CD4-positive, alpha-beta T cell treated with Interleukin-1 beta for 1 hour (primary cell): ENCODE measurements at places on chromosomes 16 and 17.
A peak's percentile ranks its signal among the peaks of the same experiment; 100 is the strongest.

- DNase-seq: no peak
Measured at GRCh38 chr16:85326113-85326793, 214.0 kb upstream of the CIBAR2 start.

GRCh38 chr16:87409781-87410180, 17.6 kb downstream of the MAP1LC3B start:
- DNase-seq: no peak

- DNase-seq: no peak
Measured at GRCh38 chr17:81230043-81230820, 7.5 kb upstream of the CEP131 start.

- no peak for DNase-seq
Measured at GRCh38 chr16:20911361-20911760, 10.8 kb downstream of the LYRM1 start.

DNA sequence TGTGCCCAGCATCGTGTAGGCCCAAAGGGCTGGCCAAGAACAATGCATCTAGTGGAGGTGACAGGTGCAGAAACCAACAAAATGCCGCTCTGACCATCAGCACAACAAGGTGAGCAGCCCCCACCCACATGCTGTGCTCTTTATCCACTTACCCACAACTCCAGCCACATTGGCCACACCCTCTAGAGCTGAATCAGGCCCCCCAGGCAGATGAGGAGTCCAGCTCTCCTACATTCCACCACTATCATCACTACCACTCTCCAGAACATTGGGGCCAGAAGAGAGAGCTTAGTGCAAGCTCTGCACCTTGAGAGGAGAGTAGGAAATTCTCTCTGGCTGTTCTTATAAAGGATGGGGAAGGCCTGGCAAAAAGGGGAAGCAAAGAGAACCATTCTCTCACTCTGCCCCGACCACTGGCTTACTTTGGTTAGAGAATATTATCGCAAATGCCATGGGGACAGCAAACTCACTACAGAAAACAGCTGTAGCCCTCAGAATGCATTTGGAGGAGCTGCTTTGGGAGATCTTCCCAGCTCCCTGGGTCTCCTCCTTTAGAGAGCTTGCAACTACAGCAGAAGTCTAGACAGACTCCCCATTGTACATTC, 75.0 kb downstream of the TMEM132E start:
- no peak for DNase-seq

DNA sequence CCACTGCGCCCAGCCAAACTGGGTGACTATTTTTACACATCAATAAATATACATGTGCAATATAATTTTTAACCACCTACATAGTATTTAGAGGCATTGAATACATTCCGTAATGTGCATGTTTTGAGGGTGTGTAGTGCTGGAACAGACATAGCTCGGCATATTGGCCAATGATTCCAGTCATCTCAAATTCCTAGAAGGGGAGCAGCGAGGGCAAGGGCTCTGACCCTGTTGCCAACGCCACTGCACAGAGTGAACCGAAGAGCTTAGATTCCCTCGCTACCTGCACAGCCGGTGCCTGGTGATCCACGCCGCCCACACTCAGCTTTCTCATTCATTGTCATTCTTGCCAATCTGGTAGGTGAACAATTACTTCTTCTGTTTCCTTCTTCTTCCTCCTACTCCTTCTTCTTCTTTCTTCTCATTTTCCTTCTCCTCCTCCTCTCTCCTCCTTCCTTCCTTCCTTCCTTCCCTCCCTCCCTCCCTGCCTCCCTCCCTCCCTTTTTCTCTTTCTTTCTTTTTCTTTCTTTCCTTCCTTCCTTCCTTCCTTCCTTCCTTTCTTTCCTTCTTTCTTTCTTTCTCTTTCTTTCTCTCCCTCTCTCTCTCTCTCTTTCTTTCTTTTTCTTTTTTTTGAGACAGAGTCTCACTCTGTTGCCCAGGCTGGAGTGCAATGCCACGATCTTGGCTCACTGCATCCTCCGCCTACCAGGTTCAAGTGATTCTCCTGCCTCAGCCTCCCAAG, 26.3 kb upstream of the ATP2A3 start:
- no peak for DNase-seq

GRCh38 chr16:89722392-89723278, 1.3 kb downstream of the ZNF276 start:
- DNase-seq: peak; percentile 81

DNA sequence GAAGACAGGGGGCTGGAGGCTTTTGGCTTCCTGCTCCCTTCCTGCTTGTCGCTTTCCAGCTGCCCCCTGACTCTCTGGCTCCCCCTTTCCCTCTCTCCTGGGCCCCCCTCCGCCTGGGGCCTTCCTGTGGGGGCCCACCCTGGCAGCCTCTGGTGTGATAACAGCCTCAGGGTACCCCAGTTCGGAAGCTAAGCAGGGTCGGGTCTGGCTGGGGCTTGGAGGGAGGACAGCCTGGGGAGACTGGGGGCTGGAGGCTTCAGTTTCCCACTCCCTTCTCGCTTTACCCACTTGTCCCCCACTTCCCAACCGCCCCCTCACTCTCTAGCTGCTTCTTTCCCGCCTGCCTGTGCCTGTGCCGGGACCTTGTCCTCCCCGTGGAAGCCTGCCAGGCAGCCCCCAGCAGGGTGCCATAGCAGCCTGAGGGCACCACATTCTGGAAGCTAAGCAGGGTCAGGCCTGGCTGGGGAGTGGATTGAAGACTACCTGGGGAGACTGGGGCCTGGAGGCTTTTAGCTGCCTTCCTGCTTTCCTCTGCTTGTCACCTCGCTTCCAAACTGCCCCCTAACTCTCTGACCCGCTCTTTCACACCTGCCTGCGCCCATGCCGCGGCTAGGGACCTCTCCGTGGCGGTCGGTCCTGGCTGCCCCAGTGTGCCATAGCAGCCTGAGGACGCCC, 2275.5 kb downstream of the TP53TG3F start:
- DNase-seq: no peak

DNA sequence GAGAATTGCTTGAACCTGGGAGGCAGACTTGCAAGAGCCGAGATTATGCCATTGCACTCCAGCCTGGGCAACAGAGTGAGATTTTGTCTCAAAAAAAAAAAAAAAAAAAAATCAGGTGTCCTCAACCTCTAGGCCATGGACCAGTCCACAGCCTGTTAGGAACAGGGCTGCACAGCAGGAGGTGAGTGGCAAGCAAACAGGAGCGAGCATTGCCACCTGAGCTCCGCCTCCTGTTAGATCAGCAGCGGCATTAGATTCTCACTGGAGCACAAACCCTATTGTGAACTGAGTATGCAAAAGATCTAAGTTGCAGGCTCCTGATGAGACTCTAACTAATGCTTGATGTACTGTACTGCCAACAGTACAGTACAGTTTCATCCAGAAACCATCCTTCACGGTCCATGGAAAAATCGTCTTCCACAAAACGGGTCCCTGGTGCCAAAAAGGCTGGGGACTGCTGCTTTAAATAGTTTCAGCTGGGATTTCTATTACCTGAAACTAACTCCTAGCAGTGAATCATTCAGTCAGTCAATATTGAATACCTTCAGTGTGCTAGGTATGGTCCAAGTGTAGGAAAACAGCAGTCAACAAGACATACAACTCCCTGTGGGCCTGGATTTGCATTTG, 56.3 kb upstream of the DHX40 start:
- DNase-seq: no peak

DNA sequence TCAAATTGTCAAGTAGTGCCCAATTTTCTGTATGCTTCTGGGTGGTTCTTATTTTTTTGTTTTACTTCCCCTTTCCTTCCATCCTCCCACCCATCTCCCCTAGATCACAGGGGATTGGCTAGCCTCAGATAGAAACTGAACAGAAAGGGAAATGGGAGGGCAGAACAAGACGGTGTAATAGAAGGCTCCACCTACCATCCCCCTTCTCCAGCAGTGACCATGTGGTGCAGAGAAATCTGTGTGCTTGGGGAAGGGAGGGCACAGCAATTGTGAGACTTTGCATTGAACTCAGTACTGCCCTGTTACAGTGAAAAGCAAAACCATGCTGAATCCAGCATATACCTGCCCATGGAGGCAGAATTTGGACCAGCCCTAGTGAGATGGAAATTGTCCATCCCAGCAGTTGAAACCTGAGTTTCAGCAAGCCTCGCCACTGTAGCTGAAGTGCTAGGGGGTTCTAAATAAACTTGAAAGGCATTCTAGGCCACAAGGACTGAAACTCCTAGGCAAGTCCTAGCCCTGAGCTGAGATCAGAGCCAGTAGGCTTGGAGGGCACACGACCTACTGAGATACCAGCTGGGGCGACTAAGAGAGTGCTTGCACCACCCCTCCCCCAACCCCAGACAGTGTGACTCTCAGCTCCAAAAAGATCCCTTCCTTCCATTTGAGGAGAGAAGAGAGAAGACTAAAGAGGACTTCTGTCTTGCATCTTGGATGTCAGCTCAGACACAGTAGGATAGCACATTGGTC, 5.2 kb downstream of the SLFN11 start:
- peak; percentile 64 for DNase-seq

DNA sequence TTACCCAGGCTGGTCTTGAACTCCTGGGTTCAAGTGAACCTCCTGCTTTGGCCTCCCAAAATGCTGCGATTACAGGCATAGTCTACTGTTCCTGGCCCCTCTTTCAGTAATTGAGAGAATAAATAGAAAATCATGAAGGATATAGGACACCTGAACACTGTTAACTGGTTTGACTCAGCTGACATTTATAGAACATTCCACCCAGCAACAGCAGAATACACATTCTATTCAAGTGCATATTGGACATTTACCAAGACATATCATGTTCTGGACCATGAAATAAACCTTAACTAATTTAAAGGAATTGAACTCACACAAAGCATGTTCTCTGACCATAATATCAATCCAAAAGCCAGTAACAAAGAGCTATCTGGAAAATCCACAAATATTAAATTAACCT, 19.8 kb upstream of the BAIAP2 start:
- no peak for DNase-seq

GRCh38 chr16:30942426-30942806, 6.5 kb upstream of the ORAI3 start:
- no peak for DNase-seq

DNA sequence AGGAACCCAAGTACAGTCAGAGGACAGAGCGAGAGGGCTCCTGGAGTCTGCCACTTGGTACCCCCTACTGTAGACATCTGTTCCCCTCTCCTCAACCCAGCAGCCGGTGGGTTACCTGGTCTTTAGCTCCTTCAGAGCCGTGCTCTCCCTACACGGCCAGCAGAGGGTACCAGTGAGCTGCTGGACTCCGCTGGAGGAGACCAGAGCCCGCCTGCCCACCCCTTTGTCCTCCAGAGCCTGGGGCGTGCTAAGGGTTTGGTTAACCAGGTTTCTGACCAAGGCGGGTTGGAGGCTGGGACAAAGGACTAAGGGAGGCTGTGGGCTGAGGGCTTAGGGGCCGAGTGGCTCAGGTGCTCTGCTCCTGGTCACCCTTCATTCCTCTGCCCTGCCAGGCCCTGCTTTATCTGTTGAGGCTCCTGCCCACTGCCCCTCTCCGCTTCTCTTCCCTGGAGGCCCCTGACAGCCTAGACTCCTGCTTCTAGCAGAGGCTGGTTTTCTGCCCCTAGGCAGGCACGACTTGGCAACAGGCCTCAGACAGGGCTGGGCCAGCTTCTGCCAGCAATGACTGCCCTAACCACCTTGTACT, 2.7 kb upstream of the HSD11B2 start:
- DNase-seq: peak; percentile 49

- DNase-seq: no peak
Measured at GRCh38 chr16:57185446-57185944, 344 bp downstream of the PSME3IP1 start.

- DNase-seq: no peak
Measured at GRCh38 chr17:77422748-77423113, 282.0 kb downstream of the SEC14L1 start.

- peak; percentile 22 for DNase-seq
Measured at GRCh38 chr16:11105038-11105903, 150.7 kb downstream of the SOCS1 start.

DNA sequence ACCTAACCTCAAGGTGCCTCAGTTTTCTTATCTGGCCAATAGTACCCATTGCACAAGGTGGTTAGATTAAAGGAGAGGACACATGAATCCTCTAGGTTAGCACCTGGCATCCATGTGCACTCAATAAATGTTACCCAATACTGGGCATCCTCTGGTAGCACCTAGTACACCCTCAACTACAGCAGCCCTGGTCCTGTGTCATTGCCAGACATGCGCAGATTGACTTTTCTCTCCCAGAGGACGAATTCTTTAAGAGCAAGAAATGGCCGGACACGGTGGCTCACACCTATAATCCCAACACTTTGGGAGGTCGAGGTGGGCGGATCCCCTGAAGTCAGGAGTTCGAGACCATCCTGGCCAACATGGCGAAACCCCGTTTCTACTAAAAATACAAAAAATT, 7.3 kb downstream of the DUSP3 start:
- DNase-seq: no peak

DNA sequence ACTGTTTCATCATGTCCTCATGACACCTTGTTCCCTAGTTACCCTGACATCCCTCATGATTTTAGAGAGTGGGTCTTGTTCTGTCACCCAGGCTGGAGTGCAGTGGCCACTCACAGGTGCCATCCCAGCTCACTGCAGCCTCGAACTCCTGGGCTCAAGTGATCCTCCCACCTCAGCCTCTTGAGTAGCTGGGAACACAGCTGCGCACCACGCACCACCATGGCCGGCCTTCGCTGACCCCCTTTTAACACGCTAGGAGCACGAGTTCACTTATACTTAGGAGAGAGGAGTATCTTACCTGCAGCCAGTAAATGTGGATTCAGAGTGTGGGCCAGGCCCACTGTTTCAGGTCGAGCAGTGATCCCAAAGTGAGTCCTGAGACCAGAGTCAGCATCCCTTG, 21.4 kb downstream of the NT5M start:
- DNase-seq: no peak
